Activated CD4-positive, alpha-beta T cell treated with anti-CD3 and anti-CD28 coated beads, Interleukin-2, amount 10 ng/mL, durations not matched to agents 24 days and 14 days (primary cell): ENCODE measurements at places on chromosomes 4 and X.
A peak's percentile ranks its signal among the peaks of the same experiment; 100 is the strongest.

- DNase-seq: no peak
Measured at GRCh38 chr4:155974996-155975395, 21.3 kb upstream of the CTSO start.

DNA sequence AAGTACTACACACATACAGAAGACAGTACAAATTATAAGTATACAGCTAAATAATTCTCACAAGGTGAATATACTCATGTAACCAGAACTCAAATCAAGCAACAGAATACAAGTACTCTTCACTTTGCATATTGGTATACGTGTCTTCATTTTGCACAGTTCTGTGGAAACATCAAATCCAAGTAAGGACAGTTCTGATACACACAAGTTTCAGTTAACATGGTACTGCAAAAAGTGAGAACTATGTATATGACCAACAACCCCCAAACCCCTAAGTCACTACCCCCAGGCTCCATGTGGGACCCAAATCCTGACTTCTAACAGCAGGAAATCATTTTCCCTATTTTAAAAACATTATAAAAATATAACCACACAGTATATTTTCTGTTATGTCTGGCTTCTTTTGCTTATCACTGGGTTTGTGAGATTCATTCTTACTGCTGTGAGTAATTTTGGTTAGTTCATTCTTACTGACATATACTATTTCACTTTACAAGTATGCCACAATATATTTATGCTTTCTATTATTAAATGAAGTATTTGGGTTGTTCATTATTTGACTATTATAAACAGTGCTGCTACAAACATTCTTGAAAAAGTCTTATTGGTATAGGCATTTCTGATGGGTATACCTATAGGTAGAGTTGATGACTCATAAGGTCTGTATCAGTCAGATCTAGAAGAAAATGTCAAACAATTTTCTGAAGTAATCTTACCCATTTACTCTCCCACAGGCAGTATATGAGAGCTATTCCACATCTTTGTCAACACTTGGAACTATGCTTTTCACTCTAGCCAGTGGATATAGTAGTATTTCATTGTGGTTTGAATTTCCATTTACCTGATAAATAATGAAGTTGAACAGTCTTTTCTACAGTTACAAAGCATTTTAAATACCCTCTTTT lies 47.0 kb downstream of the SCLT1 start:
- no peak for DNase-seq

GRCh38 chr4:147103403-147103946 lies 157.8 kb upstream of the TTC29 start:
- no peak for DNase-seq

GRCh38 chr4:4347585-4347984 lies 39.3 kb upstream of the NSG1 start:
- DNase-seq: no peak

- DNase-seq: peak; percentile 69
Measured at GRCh38 chr4:4260185-4260751, 12.2 kb upstream of the TMEM128 start.

DNA sequence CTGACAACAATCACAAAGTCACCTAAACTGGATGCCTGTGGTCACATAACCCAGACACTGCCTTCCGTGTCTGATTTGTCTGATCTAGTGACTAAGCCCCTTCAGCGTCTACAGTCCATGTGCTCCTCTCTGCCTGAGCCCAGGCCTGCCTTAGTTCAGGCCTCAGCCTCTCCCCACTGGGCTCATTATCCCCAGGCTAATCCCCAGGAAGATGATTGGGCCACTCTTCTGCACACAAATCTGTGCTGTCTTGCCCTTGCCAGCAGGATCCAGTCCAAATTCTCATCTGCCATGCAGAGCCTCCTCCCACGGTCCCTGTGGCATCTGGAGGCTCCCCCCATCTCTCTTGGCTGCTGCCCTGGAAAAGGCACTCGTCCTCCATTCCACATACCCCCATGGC lies 96.5 kb downstream of the SLC2A9 start:
- DNase-seq: no peak

DNA sequence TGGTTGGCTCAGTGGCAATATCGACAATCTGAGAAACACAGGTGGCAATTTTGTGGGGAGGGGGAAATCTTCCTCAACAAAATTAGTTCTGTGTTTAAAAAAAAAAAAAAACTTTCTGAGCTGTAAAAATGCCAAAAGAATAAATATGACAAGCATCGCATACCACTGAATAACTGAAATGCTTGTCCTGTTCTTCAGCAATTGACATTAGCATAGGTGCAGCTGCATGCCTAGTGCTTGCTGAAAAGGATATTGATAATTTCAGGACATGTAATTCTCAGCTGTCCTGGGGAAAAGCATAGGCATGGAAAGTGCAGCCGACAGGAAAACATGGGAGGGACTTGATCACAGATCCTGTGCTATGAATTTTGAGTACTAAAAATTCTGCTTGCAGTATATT lies 147.2 kb downstream of the SOWAHB start:
- no peak for DNase-seq

DNA sequence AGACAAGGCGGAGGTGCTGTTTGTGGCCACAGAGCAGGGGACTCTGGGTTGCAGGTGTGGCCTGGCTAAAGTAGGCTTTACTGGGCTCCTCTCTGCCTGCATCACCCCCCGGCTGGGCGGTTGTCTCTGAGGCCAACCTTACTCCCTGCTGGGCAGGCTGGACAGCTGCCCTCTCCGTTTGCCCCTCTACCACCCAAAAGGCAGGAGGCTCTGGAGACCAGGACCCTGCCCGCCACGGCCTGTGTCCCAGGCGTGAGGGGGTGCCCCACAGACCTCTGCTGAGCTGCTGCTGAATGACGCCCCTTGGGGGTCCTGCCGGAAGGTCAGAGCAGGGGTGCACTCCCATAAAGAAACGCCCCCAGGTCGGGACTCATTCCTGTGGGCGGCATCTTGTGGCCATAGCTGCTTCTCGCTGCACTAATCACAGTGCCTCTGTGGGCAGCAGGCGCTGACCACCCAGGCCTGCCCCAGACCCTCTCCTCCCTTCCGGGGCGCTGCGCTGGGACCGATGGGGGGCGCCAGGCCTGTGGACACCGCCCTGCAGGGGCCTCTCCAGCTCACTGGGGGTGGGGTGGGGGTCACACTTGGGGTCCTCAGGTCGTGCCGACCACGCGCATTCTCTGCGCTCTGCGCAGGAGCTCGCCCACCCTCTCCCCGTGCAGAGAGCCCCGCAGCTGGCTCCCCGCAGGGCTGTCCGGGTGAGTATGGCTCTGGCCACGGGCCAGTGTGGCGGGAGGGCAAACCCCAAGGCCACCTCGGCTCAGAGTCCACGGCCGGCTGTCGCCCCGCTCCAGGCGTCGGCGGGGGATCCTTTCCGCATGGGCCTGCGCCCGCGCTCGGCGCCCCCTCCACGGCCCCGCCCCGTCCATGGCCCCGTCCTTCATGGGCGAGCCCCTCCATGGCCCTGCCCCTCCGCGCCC lies 920 bp downstream of the HTT-AS start:
- DNase-seq: no peak

GRCh38 chr4:6313216-6313615 lies 43.6 kb downstream of the WFS1 start:
- DNase-seq: no peak

- DNase-seq: no peak
Measured at GRCh38 chrX:107552930-107553329, 75.4 kb upstream of the PRPS1 start.

- no peak for DNase-seq
Measured at GRCh38 chr4:1608821-1609500, 75.2 kb downstream of the FAM53A start.
